ENCODE measurements at places on chromosomes 16 and 17. TPM values are rescaled to one million over a fixed set of nuclear protein-coding genes. Genes with fewer than 3 reads are reported as not detected.

Gene NOXO1
- total RNA-seq: not detected

Gene KIF18B
- not detected for total RNA-seq

Gene BAIAP3
- total RNA-seq: 1.9 TPM

Gene GPR179
- total RNA-seq: not detected

Gene AANAT
- not detected for total RNA-seq

Gene MC1R
- 5.5 TPM for total RNA-seq

Gene ZFP3
- total RNA-seq: 3.1 TPM

Gene PPP1R1B
- total RNA-seq: 21.9 TPM

Gene LGALS3BP
- total RNA-seq: 516 TPM

Gene CCL11
- total RNA-seq: not detected
